ENCODE measurements at places on chromosomes 13 and 19. TPM values are rescaled to one million over a fixed set of nuclear protein-coding genes. Genes with fewer than 3 reads are reported as not detected.

The CALR3 gene
- not detected for polyA plus RNA-seq

The ZFP28 gene
- polyA plus RNA-seq = 13.6 TPM

The APOC4 gene
- not detected for polyA plus RNA-seq

The MZF1 gene
- 27.6 TPM for polyA plus RNA-seq

The MBD3L3 gene
- polyA plus RNA-seq = not detected

The ZNF726 gene
- polyA plus RNA-seq = 9.8 TPM

The FUT1 gene
- 3.2 TPM for polyA plus RNA-seq

The DCAF15 gene
- 37.5 TPM for polyA plus RNA-seq

The GIPC3 gene
- 3.6 TPM for polyA plus RNA-seq

The RNF17 gene
- 0.62 TPM for polyA plus RNA-seq

The CYP2A7 gene
- polyA plus RNA-seq = not detected

The TEKTIP1 gene
- polyA plus RNA-seq = 3.3 TPM
